ENCODE measurements at places on chromosomes 5 and 9. TPM values are rescaled to one million over a fixed set of nuclear protein-coding genes. Genes with fewer than 3 reads are reported as not detected.

DNA sequence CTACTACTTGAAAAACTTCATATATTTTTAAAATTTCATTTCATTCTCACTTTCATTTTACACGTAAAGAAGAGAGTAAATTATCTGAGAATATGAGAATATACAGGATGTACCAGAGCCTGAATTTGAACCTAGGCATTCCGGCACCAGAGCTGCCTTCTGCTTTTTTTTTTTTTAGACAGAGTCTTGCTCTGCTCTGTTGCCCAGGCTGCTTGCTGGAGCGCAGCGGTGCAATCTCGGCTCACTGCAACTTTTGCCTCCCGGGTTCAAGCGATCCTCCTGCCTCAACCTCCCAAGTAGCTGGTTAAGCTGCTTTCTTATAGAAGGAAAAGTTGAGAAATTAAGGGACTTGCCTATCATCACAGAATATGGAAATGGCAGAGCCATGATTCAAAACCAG is 540.1 kb downstream of the EBF1 start:
- H3K4me1 ChIP-seq = no peaks in the 10 kb centered on the region
- no peak overlapping the region for H3K27ac ChIP-seq
- no peaks in the 10 kb centered on the region for H3K36me3 ChIP-seq
- DNase-seq = no peak

- no peak for DNase-seq
- peak overlapping the region; percentile 62 for H3K4me3 ChIP-seq
- H3K27ac ChIP-seq = peak overlapping the region; percentile 73
- no peaks in the 10 kb centered on the region for H3K27me3 ChIP-seq
- H3K36me3 ChIP-seq = no peaks in the 10 kb centered on the region
Observed at GRCh38 chr5:177553671-177554429, 513 bp downstream of the FAM193B start.

- H3K27me3 ChIP-seq = no peaks in the 10 kb centered on the region
- H3K27ac ChIP-seq = no peak within 1 kb of the TSS
- DNase-seq = no peak
- H3K4me3 ChIP-seq = no peak within 1 kb of the TSS
Observed at GRCh38 chr5:160312134-160312959, at the start of gene CCNJL. TSS of gene CCNJL (minus strand) at chr5:160312564. CDS start at chr5:160311923, 641 bp downstream.

DNA sequence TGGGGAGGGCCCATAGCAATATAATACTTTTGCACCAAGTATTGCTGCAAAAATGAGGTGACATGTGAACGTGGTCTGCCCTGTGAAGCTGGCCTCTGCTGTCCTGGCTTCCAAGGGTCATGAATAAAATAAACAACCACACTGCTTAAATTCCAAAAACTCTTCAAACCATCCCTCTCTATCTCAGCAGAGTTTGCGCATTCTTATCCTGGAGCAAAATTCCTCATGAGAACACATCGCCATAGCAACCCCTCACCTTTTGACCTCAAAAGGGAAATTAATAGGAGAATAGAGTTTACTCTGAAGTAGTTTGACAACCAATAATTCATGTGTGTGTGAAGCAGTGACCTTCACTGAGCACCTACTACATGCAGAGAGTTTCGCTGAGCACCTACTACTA is 342.9 kb downstream of the SPOCK1 start:
- no peaks in the 10 kb centered on the region for H3K4me1 ChIP-seq
- no peaks in the 10 kb centered on the region for H3K27me3 ChIP-seq
- H3K27ac ChIP-seq = no peak overlapping the region
- H3K36me3 ChIP-seq = no peaks in the 10 kb centered on the region

- no peak overlapping the region for H3K4me3 ChIP-seq
- no peak for DNase-seq
- H3K27me3 ChIP-seq = no peaks in the 10 kb centered on the region
- no peaks in the 10 kb centered on the region for H3K36me3 ChIP-seq
- H3K27ac ChIP-seq = no peak overlapping the region
Observed at GRCh38 chr5:177483994-177484901, 10.8 kb upstream of the DBN1 start.

GRCh38 chr9:25814023-25814422 is 135.8 kb upstream of the TUSC1 start:
- no peaks in the 10 kb centered on the region for H3K4me1 ChIP-seq
- H3K27ac ChIP-seq = no peak overlapping the region
- no peaks in the 10 kb centered on the region for H3K36me3 ChIP-seq

DNA sequence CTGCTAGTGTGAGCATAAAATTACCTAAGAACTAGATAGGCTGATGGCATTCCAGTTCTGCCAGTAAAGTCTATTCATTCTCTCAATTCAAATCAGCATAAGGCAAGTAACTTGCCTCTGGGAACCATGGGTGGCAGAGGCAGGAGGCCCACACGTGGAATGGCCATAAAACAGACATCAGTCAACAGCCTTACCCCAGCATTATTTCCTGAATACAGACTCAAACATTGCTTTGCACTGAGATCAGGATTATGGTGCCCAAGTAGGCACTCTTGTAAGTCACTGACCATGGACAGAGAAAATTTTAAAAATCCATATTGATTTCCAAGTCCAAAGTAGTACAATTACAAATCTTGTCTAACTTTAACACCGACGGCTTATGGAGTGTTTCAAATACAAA is 157.7 kb downstream of the NR2F1-AS1 start:
- H3K4me3 ChIP-seq = no peak overlapping the region
- H3K4me1 ChIP-seq = no peaks in the 10 kb centered on the region
- no peak for DNase-seq
- no peaks in the 10 kb centered on the region for H3K36me3 ChIP-seq
- H3K27ac ChIP-seq = no peak overlapping the region
- no peaks in the 10 kb centered on the region for H3K27me3 ChIP-seq

DNA sequence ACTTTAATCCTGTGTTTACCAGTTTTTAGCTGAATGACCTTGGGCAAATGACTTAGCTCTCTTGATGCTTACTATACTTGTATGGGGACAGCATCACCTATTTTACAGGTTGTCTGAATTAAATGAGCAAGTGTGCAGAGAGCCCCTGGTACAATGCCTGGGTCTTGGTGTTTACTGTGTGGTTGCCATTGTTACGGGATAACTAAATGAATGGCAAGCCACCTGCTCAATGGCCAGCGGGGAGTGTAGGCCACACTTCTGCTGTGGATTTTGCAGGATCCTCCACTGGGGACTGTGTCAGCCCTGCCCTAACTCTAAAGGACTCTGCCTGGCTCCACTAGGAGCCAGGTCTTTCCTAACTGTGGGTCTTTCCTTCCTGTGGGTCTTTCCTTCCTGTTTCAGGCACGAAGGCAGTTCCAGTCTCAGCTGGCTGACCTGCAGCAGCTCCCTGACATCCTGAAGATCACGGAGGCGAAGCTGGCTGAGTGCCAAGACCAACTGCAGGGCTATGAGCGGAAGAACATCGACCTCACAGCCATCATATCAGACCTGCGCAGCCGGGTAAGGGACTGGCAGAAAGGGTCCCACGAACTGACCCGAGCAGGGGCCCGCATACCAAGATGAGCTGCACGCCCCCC is 10.3 kb upstream of the GLE1 start:
- H3K27ac ChIP-seq = no peak overlapping the region
- DNase-seq = no peak
- no peaks in the 10 kb centered on the region for H3K4me1 ChIP-seq
- peaks cover 71% of the 10 kb centered on the region for H3K36me3 ChIP-seq
- H3K27me3 ChIP-seq = no peaks in the 10 kb centered on the region

GRCh38 chr5:56575821-56576220 is 239.5 kb upstream of the MAP3K1 start:
- H3K4me3 ChIP-seq = no peak overlapping the region
- H3K36me3 ChIP-seq = no peaks in the 10 kb centered on the region
- H3K27ac ChIP-seq = no peak overlapping the region
- DNase-seq = no peak

DNA sequence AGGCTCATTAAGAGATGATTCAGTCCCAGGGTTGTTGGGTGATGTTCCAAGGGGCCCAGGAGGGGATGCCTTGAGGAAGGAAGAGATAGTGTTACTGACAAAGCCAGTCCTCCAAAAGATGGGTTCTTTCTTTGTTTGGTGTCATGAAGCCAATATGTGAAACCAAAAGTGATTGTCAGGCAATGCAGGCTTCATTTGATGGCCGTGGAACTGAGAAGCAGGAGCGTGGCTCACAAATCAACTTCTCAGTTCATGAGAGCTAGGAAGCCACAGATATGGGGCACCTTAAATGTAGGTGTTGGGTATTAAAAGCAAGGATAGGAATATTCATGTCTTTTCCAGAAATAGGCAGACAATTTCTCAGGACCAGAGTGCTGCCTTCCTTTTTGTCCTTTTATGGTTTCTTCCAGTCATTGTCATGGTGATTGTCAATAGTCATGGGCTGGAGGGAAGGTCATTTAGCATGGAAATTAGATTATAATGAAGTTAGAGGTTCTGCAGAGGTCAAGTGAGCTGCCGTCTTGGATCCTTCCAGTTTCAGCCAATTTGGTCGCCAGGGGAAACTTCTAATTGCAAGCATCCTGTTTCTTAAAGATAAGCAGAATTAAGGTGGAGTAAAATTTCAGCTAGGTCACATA is 393.0 kb downstream of the NTRK2 start:
- H3K4me1 ChIP-seq = no peaks in the 10 kb centered on the region
- DNase-seq = no peak
- H3K36me3 ChIP-seq = no peaks in the 10 kb centered on the region
- no peak overlapping the region for H3K27ac ChIP-seq
- H3K27me3 ChIP-seq = no peaks in the 10 kb centered on the region

- H3K4me1 ChIP-seq = no peaks in the 10 kb centered on the region
- no peaks in the 10 kb centered on the region for H3K36me3 ChIP-seq
- H3K4me3 ChIP-seq = no peak overlapping the region
- no peak for DNase-seq
- H3K27ac ChIP-seq = no peak overlapping the region
Observed at GRCh38 chr9:125466411-125466810, 204.8 kb downstream of the GAPVD1 start.

- no peaks in the 10 kb centered on the region for H3K4me1 ChIP-seq
- no peak overlapping the region for H3K27ac ChIP-seq
- no peaks in the 10 kb centered on the region for H3K27me3 ChIP-seq
Observed at GRCh38 chr5:33997331-33997983, 10.4 kb downstream of the AMACR start.

DNA sequence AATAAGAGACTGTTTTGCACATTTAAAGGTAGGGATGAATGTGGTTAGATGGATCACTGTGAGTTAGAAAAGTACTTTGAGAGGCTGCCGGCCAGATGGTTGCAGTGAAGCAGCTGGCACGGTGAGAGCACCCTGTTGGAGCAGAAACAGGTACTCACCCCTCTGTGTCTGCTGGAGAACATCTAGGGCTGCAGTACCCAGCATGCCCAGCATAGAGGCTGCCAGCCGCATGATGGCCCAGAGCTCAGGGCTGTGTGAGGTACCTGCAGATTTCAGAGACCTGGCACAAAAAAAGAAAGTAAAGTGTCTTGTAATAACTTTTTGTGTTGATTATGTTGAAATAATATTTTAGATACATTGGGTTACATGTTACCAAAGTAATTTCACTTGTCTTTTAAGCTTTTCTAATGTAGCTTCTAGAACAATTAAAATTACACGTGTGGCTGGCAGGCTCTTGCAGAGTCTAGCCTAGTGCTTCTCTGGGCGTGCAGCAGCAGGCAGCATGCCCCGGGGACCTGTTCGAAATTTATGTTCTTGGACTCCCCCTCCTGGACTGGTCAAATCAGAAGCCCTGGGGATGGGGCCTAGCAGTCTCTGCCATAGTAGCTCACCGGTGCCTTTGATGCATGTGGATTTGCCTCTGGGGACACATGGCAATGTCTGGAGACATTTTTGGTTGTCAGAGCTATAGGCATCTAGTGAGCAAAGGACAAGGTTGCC is 11.1 kb downstream of the WDR5 start:
- no peak for DNase-seq
- H3K36me3 ChIP-seq = peaks cover 17% of the 10 kb centered on the region
- no peak overlapping the region for H3K27ac ChIP-seq
- H3K27me3 ChIP-seq = no peaks in the 10 kb centered on the region
- no peaks in the 10 kb centered on the region for H3K4me1 ChIP-seq

- no peak for DNase-seq
- no peaks in the 10 kb centered on the region for H3K4me1 ChIP-seq
- H3K4me3 ChIP-seq = no peak overlapping the region
- no peaks in the 10 kb centered on the region for H3K27me3 ChIP-seq
- H3K36me3 ChIP-seq = no peaks in the 10 kb centered on the region
Observed at GRCh38 chr5:45507178-45507577, 189.0 kb downstream of the HCN1 start.

DNA sequence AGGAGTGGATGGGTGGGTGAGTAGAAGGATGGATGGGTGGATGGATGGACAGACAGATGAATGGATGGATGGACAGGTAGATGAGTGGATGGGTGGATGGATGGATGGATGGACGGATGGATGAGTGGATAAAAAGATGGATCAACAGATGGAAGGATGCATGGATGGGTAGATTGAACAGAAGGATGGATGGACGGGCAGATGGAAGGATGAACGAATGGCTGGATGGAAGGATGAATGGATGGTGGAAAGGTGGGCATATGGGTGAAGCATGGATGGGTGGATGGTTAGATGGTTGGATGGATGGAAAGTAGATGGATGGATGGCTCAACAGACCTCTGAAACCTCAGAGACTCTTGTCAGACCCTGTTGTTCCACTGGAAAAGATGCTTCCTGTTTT is 10.1 kb downstream of the FLT4 start:
- no peak for DNase-seq
- no peak overlapping the region for H3K4me3 ChIP-seq
- no peaks in the 10 kb centered on the region for H3K36me3 ChIP-seq
- no peaks in the 10 kb centered on the region for H3K4me1 ChIP-seq

GRCh38 chr9:123005964-123006363 is 27.5 kb upstream of the GPR21 start:
- DNase-seq = no peak
- no peaks in the 10 kb centered on the region for H3K27me3 ChIP-seq
- H3K4me1 ChIP-seq = no peaks in the 10 kb centered on the region
- no peak overlapping the region for H3K4me3 ChIP-seq

- no peaks in the 10 kb centered on the region for H3K36me3 ChIP-seq
- no peak overlapping the region for H3K4me3 ChIP-seq
- no peaks in the 10 kb centered on the region for H3K4me1 ChIP-seq
- no peak overlapping the region for H3K27ac ChIP-seq
- no peaks in the 10 kb centered on the region for H3K27me3 ChIP-seq
Observed at GRCh38 chr9:108035487-108035886, 545.9 kb upstream of the KLF4 start.

The SHOC1 gene
- polyA plus RNA-seq = not detected

The OR1J2 gene
- not detected for polyA plus RNA-seq

The DAPK1 gene
- 0.48 TPM for polyA plus RNA-seq

The PDE8B gene
- not detected for polyA plus RNA-seq

The GABRA1 gene
- polyA plus RNA-seq = not detected

The STKLD1 gene
- polyA plus RNA-seq = 0.78 TPM

The TMEM252 gene
- not detected for polyA plus RNA-seq

The GFM2 gene
- polyA plus RNA-seq = 12.0 TPM

The PCDHGA2 gene
- polyA plus RNA-seq = not detected

The POLR1E gene
- 22.7 TPM for polyA plus RNA-seq

All from naive thymus-derived CD4-positive, alpha-beta T cell (primary cell).